ENCODE measurements at places on chromosomes 6 and 20.

DNA sequence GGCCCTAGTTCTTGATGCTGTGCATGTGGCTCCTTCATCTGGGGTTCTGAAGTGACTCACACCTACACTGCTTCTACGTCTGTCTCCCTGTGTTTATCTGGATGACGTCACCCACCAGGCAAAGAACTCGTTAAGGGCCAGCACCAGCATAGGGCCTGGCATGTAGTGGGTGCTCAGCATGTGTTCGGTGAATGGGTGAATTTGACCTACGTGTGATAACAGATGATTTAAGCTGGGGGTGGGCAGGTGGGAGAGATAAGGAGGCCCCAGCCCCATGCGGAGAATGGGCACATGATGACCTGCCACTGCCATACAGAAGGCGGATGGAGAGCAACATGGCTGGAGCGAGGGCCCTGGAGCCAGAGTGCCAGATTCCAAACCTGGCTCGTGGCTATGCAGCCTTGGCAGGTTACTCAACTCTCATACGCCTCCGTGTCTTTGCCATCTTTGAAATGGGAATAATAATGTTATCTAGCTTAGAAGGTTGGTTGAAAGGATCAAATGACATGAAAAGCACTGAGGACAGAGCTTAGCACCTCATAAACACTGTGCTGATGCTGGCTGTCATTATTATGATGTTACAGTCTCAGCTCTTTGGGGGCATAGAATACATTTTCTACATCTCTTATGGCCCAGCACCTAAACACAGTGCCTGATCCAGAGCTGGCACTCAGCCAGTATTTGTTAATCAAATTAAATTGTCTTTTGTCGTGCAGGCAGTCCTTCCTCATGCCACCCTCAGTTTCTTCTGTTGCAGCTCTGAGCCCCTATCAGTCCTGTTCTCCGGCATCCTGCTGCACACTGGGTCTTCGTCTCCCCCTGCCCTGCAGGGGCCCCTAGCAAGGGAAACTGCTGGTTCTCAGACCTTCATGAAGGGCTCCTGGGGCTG, 39.6 kb downstream of the VEGFA start:
- peak; percentile 65 for DNase-seq

GRCh38 chr6:42958125-42958524, 2.4 kb upstream of the GNMT start:
- peak; percentile 16 for DNase-seq

DNA sequence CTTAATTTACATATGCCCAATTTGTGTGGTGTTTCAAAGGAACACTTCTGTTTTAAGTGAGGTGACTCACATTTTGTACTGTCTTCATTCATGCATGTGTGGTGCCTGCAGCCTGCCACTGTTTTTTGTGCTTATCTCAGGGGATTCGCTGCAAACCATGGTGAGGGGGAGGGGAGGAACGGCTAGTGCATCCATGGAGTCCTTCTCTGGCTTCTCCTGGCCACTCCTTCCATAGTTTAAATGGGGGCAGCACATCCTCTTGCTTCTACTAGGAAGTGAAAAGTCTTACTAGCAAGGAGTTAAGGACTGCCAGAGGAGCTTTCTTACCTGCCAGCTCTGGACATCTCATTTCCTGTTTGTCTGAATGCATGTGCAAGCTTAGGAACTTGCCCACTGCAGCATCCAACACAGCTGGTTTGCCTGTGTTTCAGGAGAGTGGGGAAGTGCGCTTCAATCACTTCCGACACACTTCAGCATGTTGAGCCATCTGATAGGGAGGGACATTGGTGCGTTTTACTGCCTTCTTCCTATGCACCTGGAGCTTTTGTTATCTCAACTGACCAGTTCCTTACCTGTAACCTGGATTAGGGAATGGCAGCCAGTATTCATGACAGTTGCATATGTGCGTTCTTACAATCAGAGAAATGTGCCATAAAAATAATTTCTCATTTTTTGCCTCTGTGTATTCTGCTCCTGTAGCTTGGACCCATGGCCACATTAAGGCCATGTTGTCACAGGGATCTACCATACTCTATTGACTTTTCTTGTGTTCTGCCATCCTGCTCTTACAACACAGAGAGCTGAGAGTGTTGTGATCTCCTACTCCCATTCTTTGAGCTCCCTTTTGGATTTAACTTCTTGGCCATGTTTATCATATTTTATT, 211.3 kb downstream of the ARID1B start:
- DNase-seq: no peak

GRCh38 chr6:15398633-15399275, 152.9 kb downstream of the JARID2 start:
- DNase-seq: no peak

DNA sequence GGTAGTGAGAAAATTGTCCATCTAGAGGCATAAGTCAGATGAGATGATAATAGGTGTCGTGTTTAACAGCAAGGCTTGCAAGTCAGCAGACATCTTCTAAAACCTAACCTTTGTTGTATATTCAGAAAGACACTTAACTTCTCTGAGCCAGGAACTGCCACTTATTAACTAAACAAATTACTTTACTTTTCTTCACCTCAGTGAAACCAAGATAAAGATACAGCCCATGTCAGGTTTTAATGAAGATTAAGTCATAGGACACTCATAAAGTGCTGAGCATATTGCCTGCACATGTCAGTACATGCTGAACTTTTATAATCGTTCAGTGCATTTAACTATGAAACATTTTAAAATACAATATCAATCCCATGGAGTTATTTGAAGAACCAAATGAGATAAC, 286.8 kb downstream of the NKAIN2 start:
- no peak for DNase-seq

DNA sequence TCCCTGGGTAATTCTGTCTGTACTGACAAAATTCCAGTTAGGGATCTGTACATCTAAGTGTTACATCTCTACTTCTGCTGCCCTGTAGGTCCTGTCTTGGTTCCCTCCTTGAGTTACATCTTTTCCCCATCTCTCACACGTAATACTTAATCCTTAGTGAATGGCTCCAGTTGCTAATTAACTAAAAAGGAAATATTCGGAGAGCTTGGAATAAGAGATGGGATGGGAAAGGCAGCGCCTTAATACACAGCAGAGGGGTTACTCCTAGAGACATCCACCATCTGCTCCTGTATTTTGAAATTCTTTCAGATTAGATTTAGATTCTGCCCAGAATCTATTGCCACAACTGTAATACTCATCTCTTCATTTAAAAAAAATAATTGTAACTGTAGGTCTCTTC, 384.0 kb downstream of the SAMD5 start:
- no peak for DNase-seq

- no peak for DNase-seq
These were observed 25.3 kb downstream of the MBOAT1 start for GRCh38 chr6:20186981-20187380.

GRCh38 chr6:111952821-111953540, 79.7 kb upstream of the FYN start:
- peak; percentile 1 for DNase-seq

- no peak for DNase-seq
These were observed 72.5 kb downstream of the CD40 start for GRCh38 chr20:46190478-46191167.

GRCh38 chr6:142489722-142490610, 188.2 kb downstream of the ADGRG6 start:
- no peak for DNase-seq

GRCh38 chr6:136501096-136501495, 49.1 kb downstream of the MAP7 start:
- no peak for DNase-seq

DNA sequence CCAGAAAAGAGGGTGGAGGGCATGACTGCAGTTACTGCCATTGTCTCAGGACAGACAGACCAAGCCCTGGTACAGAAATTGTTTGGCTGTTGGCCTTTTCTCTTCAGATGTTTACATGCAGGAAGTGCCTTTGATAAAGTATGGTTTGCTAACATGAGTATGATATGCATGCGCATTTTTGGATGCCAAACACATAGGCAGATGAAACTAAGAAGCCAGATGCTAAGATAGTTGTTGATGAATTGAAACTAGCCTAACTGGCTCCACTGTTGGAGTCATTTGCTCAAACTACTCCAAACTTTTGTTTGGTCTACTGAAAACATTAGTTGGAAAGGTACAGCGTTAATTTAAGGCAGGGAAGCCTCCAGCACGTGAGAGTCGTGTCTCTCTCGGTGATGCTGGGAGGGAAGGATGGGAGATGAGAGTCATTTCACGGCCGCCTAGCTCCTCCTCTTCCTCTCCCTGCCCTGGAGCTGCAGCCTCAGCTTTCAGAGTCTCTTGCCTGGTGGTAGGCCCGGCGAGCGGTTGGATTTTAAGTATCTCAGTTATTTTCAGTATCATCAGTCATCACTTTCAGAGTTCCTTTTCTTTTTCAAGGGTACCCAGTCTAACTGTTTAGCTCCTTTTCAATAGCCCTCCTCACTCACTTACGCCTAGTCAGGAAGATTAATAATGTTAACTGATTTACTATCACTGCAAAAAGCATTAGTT, 29.7 kb downstream of the RREB1 start:
- DNase-seq: no peak

- no peak for DNase-seq
These were observed 67.7 kb downstream of the GFRA4 start for GRCh38 chr20:3595541-3595940.

GRCh38 chr20:53296451-53297153, 297.0 kb downstream of the ZNF217 start:
- no peak for DNase-seq

DNA sequence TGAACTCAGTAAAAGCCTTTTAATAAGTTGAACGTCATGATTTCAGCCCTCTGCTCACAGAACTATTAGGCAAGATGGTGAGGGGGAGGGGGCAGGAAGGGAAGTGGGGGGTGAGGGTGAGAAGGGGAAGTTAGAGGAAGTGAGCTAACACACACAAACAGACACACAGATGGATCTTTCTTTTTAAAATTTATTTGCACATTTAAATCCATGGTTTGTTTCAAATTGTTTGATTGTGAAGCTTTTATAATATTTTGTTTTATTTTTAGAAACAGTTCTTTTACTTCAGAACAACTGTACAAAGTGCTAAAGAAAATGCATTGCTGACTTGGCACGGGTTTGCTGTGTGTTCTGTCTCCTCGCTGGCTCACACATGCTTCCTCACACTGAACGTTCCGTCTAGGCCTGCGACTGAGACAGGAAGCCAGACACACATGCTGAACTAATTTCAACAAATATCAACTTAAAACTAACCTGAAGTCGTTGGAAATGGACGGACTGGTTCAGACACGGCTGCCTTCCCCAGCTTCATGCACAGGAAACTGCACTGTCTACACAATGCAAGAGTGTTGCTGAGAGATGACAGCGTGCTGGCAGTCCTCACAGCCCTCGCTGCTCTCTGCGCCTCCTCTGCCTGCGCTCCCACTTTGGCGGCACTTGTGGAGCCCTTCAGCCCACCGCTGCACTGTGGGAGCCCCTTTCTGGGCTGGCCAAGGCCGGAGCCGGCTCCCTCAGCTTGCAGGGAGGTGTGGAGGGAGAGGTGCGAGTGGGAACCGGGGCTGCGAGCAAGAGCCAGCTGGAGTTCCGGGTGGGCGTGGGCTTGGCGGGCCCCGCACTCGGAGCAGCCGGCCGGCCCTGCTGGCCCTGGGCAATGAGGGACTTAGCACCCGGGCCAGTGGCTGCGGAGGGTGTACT, 8.1 kb upstream of the ZBP1 start:
- no peak for DNase-seq

DNA sequence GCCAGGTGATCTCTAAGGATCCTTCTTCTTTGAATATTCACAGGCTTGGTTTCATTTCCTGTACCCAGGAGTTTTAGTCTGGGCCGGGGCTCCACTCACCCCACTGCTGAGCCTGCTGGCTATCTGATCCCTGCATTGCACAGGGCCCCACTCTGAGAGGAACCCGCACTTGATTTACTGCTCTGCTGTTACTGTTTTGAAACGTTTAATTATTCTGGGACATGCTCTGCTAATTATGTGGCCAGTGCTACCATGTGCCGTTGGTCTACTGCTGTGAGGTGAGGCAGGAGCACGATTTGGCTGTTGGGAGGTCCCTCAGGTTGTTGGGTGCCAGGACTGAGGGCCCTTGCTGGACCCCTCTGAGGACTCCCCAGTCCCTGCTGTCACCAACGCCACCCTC, 108.7 kb upstream of the SIRPA start:
- no peak for DNase-seq

DNA sequence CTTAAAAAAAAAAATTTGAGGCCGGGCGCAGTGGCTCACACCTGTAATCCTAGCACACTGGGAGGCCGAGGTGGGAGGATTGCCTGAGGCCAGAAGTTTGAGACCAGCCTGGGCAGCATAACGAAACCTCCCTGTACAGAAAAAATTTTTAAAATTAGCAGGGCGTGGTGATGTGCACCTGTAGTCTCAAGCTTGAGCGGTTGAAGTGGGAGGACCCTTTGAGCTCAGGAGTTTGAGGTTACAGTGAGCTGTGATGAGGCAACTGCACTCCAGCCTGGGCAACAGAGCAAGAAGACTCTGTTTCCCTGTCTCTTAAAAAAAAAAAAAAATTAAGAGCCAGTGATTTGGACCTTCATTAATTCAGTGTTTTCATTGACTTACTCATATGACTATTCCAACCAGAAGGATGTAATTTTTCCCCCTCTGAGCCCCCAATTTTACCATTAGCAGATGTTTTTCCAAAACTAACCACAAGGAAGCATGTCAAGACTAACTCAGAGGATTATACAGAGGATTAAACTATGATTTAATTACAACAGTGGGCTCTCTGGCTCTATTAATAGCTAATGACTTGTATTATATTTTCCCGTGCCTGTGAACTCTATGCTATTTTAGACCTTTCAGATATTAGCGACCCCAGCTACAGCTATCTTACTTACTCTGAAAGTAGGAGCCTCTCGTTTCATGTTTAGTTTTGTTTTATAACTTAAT, 75.1 kb downstream of the ARID1B start:
- no peak for DNase-seq

DNA sequence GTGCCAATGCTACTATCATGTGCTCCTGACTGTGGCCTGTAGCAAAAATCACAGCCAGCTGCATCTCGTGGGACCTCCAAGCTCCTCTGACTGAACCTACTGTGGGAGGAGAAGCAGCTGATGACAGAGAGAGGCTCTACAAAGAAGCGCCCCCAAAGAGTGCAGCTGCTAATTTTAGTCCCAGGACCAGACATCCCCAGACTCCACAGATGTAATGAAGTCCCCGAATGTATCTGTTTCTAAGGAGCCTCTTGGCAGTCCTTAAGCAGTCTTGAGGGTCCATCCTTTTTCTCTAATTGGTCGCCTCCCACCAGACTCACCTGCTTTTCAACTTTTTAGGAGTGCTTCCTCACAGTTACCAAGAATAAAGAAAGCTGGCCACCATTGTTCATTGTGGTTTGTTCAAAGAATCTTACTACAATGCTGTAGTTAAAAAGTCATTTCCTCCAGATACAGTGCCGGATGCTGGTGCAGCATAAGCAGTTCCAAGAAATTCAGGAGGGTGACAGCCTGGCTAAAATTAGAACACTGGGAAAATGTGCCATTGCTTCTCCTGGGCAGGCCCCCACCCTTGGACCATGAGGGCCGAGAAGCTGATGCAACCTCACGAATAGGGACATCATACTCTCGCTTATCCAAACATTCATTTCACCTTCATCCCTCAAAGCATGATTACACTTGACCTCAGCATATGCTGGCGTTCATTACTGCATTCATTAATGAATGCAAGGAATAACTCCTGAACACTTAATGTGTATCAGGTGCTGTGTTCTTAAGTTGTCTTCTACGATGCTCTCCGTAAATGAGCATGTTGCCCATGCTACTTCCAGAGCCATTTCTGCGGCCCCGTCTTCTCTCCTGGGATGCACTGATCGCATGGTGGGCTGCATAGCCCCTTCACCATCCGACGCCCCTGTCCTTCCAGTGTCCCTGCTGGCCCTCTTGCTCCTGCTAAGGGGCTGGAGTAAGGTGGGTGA, 66.4 kb downstream of the LY86 start:
- DNase-seq: no peak
